ENCODE measurements at places on chromosomes 3 and 15.

- peak; percentile 29 for DNase-seq
Measured at GRCh38 chr3:113140876-113141275, 70.5 kb upstream of the BOC start.

GRCh38 chr3:133572158-133573053 lies 1.1 kb upstream of the CDV3 start:
- peak; percentile 54 for DNase-seq

- DNase-seq = no peak
Measured at GRCh38 chr3:90031121-90031520, 923.7 kb downstream of the EPHA3 start.

- DNase-seq = peak; percentile 55
Measured at GRCh38 chr3:190089711-190090110, 31.0 kb downstream of the P3H2 start.

- DNase-seq = peak; percentile 37
Measured at GRCh38 chr3:127615631-127616305, 13.2 kb upstream of the PODXL2 start.

- no peak for DNase-seq
Measured at GRCh38 chr15:73330206-73331051, 38.3 kb downstream of the HCN4 start.

DNA sequence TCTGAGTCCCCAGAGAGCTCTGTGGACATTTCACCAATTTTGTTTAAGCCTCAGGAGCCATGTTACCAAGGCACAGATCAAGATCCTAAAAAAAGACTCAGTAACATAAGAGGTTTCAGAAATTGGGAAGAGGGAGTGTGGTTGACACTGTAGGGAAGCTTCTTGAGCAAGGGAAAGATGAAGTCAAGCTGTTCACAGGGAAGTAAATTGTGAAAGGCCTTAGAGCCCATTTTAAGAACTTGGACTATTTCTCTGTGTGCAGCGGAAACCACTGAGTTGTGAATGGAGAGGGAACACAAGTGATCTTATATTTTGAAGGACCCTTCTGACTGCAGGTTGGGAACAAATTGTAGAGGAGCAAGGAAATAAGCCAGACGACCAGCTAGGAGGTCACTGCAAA lies 18.7 kb downstream of the BCL2A1 start:
- no peak for DNase-seq

DNA sequence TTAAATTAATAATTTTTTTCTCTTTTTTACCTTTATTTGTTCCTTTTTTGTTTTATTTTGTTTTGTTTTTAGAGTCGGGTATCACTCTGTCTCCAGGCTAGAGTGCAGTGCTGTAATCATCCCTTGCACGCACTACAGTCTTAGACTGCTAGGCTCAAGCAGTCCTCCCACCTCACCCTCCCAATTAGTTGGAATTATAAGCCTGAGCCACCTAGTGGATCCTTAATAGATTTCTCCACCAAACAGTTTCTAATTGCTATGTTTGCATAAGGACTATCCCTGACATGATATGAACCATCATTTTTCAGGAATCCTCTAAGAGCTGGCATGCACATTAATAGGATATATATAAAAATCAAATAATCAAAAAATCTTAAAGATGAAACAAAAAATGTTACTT lies 993.2 kb downstream of the OTOL1 start:
- peak; percentile 31 for DNase-seq

DNA sequence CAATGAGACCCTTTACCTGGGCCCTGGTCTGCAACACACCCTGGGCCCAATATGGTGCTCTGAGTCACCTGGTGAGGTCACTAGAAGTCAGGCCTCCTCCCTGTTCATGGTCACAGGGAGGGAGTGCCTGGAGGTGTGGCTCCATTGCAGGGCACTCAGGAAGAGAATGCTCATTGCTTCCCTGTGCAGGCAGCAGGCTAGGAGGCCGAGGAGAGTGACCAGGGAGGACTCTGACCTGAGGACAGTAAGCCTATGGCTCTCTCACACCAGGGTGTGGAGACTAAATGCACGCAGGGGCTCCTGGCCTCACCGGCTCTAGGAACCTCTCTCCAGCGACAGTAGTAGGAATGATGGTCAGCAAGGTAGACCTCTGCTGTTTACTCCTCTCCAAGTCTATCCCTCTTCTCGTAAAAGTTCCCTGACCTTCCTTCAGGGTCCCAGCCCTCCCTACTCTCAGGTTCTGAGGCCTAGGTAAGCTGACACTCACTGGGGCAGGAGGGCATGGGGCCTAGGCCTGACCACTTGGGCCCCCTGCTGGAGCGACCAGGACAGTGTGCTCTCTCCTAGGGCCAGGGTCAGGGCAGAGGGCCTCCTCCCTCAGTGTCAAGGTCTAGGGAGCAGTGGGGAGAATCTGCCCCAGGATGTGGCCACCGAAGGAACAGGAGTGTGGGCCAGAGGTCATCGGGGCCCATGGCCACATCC lies 9.6 kb upstream of the SLCO2A1 start:
- peak; percentile 33 for DNase-seq

DNA sequence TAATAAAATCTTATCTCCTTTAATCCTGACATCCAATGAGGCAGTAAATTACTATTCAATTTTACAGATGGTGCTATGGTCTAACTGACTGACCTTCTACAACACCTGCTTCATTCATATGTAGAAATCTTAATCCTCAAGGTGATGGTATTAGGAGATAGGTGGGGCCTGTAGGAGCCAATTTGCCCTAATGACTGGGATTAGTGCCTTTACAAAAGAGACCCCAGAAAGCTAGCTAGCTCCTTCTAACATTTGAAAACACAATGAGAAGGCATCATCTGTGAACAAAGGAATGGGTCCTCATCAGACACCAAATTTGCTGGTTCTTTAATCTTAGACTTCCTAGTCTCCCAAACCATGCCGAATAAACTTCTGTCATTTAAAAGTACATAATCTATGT lies 137.4 kb upstream of the UBP1 start:
- no peak for DNase-seq

- DNase-seq = no peak
Measured at GRCh38 chr3:39019299-39019698, 32.4 kb downstream of the SCN11A start.

- DNase-seq = no peak
Measured at GRCh38 chr3:53361852-53362251, 14.5 kb upstream of the DCP1A start.

DNA sequence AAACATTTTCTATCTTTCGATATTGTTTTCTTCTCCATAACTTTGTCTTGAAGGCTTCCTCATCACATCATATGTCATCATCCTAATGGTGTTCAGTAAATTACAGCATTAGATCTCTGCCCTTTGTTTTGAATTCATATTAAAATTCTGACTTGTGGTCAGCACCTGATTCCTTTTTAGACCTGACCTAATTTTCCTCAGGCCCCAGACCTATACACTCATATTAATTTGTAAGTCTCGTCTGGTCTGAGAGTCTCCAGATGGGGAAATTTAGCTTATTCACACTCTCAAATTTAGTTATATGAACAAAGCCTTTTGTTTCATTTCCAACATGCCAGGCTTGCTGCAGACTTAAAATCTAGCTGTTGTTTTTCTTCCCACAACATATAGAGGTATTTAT lies 248.4 kb downstream of the KCNH8 start:
- DNase-seq = no peak

GRCh38 chr3:33786565-33787327 lies 11.7 kb upstream of the PDCD6IP start:
- DNase-seq = no peak

GRCh38 chr15:29854413-29854812 lies 32.1 kb upstream of the TJP1 start:
- peak; percentile 26 for DNase-seq

- peak; percentile 65 for DNase-seq
Measured at GRCh38 chr3:102089904-102090720, 240.8 kb downstream of the NFKBIZ start.

- DNase-seq = no peak
Measured at GRCh38 chr3:193812791-193813500, 219.9 kb downstream of the OPA1 start.

- DNase-seq = no peak
Measured at GRCh38 chr3:34365771-34366170, 567.3 kb downstream of the PDCD6IP start.

GRCh38 chr3:149019580-149019979 lies 28.2 kb downstream of the GYG1 start:
- DNase-seq = no peak

GRCh38 chr15:39908186-39908585 lies 11.9 kb downstream of the GPR176 start:
- peak; percentile 61 for DNase-seq

- DNase-seq = no peak
Measured at GRCh38 chr15:86942285-86942684, 862.6 kb downstream of the AGBL1 start.

- DNase-seq = no peak
Measured at GRCh38 chr3:15081960-15082664, 16.8 kb downstream of the RBSN start.

Measured in A172 (cell line).